ENCODE measurements at places on chromosomes 5 and 9. TPM values are rescaled to one million over a fixed set of nuclear protein-coding genes. Genes with fewer than 3 reads are reported as not detected.

STKLD1 gene
- total RNA-seq: not detected

COL27A1 gene
- total RNA-seq: 25.5 TPM

FCN1 gene
- not detected for total RNA-seq

BTNL8 gene
- total RNA-seq: 5.8 TPM

PTGS1 gene
- 8.1 TPM for total RNA-seq

DNA sequence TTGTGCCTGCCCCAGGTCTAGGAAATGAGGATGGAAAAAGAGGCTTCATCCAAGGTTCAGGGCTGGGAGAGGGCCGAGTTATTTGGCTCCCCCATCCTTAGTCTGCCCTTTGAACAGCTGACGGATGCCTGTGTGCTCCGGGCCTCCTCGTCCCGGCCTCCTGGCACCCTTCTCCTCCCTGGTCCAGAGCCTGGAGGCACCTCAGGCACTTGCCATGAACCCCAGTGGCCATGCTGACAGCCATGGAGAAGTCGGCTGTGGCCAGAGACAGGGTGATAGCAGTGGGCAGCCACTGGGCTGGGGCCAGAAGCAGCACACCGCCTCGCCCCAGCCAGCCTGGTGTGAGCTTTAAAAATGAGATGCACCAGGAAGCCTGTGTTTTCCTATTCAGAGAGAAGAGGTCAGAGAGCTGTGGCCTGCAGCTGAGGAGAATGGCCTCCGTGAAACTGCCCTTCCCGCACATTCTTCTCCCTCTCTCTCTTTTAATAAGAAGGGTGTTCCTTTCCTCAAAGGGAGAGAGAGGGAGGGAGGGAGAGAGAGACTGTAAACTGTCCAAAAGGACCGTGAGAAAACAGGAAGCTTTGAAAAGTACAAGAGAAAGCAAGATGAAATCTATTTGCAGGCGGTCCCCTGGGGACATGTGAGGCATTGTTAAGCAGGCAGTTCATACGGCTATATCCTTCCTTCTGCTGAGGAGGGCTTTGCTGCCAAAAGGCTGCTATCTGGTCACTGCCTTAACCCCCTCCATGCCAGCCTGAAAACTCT is 55.3 kb downstream of the ZNF366 start:
- no peak for DNase-seq

- no peak for DNase-seq
These were observed 47.6 kb upstream of the SHOC1 start for GRCh38 chr9:111842313-111842712.

- peak; percentile 54 for DNase-seq
These were observed 6.1 kb upstream of the ANGPTL2 start for GRCh38 chr9:127128341-127129072.

DNA sequence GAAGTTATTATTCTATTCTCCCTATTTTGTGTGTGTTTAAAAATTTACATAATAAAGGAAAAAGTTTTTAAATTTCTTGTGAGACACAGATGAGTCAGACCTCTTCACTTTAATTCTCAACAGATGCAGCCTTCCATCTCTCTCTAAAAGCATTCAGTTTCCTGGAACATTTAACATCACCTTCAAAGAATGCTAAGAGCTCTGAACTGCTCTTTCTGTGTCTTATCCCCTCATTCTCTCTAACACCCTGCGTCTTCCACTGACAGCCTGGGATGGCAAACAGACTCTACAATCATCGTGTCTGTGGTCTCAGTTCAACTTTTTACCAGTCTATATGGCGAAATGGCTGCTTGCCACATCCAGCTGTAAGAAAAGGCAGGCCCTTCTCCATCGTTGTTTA is 173.0 kb downstream of the HINT1 start:
- DNase-seq: peak; percentile 45

DNA sequence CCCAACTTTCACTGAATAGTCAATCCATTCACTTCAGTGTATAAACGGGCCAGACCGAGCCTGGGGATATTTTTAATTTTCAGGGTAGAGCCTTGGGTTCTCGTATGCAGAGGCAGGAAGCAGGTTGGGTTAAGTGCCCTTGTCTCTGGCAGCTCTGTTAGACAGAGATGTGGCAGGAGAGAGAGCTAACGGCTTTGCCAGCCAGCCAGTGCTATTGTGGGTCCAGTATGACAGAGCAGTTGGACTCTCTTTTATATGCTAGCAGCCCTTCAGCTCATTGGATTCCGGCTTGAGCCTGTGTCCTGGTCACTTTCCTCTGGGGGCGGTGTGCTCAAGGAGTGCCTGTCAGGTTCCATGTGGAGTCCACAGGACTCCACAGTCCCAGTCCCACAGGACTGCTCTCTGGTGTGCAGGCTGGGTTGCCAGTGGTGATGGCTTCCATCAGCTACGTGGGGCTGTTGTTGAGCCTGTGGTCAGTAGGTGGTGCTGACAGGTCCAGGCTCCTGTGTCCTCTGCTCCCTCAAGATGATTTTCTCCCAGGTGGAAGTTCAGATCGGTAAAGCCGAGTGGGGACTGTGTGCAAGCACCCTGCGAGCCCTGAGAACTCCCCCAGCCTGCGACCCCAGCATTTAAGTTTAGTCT is 14.3 kb downstream of the CLTA start:
- peak; percentile 30 for DNase-seq

- DNase-seq: no peak
These were observed 79.0 kb downstream of the GLDC start for GRCh38 chr9:6566409-6567139.

- DNase-seq: peak; percentile 49
These were observed 340.2 kb downstream of the ARRDC3 start for GRCh38 chr5:91042936-91043255.

GRCh38 chr5:144131261-144131660 is 39.2 kb downstream of the YIPF5 start:
- DNase-seq: no peak

DNA sequence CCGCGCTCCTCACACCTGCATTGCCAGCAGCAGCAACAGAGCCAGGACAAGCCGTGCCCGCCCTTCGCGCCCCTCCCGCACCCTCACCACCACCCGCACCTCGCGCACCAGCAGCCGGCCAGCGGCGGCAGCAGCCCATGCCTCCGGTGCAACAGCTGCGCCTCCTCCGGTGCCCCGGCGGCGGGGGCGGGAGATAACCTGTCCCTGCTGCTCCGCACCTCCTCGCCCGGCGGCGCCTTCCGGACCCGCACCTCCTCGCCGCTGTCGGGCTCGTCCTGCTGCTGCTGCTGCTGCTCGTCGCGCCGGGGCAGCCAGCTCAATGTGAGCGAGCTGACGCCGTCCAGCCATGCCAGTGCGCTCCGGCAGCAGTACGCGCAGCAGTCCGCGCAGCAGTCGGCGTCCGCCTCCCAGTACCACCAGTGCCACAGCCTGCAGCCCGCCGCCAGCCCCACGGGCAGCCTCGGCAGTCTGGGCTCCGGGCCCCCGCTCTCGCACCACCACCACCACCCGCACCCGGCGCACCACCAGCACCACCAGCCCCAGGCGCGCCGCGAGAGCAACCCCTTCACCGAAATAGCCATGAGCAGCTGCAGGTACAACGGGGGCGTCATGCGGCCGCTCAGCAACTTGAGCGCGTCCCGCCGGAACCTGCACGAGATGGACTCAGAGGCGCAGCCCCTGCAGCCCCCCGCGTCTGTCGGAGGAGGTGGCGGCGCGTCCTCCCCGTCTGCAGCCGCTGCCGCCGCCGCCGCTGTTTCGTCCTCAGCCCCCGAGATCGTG is 517 bp downstream of the KCNN2 start:
- no peak for DNase-seq

GRCh38 chr9:88852794-88853193 is 138.5 kb upstream of the S1PR3 start:
- DNase-seq: no peak

GRCh38 chr5:61405511-61406295 is 73.6 kb downstream of the ZSWIM6 start:
- DNase-seq: no peak

- no peak for DNase-seq
These were observed 75.3 kb upstream of the BARHL1 start for GRCh38 chr9:132506977-132507669.

DNA sequence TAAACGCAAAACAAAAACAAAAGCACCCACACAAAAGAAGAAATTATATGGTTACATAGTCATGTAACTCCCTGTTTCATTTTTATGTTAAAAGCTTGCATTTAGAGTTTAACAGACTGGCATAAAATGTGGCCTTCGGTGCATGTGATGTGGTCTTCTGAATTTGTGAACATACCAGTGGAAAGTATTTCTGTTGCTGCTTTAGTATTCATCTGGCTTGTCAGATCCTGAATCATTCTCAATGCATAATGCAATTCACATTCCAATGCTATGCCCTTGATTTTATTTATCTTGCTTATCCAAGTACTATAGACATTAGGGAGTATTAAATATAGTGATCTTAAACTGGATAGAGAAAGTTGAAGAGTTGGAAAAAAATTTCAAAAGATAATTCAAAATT is 740.2 kb upstream of the ZNF608 start:
- no peak for DNase-seq

DNA sequence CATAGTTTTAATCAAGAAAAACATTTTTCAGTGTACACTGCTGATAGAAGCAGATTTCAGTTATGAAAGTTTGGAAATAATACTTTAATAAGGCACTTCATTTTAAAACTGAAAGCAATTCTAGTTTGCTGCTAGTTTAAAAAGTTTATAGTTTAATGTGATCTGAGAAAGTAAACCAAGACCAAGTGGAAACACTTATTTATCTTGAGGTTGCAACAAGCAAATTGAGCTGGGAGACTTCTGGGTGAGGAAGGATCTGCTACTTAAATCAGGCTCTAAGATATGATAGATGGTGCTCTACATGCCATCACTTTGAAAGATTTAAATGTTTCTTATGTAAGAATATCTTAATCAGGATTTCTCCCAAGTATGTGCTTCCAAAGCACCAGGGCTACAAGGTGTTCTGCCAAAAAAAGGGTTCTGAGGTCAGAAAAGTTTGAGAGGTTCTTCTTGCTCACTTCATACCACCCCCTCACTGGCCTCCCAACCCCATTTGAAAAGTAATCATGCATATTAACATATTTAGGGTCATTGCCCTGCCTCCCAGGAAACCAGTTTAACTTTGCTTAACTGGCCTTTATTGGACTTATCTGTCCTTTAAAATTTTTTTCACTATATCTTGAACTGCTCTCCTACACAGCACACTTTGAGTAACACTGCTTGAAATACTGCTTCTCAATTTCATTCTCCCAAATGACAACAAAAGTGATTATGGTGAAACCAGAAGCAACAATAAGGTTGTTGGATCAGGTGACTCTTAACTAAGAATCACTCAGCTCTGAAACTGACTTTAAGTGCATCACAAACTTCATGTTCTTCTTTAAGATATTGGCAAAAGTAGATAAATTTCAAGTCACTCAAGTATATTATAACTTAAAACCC is 15.5 kb downstream of the SLC44A1 start:
- no peak for DNase-seq

DNA sequence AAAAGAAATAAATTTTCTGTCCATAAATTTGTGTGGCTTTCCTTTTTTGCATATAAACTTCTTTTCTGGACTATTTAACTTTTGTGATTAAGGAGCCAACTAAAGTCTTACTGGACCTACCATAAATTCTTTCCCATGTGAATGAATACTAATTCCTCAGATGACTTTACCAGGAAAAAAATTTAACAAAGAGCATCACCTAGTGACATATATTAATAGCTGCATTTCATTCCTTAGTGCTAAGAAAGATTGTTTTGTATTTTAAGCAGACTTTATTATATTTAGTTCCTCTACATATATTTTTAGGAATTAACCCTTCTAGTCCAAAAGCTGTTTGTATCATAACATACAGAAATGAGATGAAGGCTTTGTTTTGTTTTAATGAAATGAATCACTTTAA is 64.4 kb downstream of the C9orf85 start:
- DNase-seq: no peak

DNA sequence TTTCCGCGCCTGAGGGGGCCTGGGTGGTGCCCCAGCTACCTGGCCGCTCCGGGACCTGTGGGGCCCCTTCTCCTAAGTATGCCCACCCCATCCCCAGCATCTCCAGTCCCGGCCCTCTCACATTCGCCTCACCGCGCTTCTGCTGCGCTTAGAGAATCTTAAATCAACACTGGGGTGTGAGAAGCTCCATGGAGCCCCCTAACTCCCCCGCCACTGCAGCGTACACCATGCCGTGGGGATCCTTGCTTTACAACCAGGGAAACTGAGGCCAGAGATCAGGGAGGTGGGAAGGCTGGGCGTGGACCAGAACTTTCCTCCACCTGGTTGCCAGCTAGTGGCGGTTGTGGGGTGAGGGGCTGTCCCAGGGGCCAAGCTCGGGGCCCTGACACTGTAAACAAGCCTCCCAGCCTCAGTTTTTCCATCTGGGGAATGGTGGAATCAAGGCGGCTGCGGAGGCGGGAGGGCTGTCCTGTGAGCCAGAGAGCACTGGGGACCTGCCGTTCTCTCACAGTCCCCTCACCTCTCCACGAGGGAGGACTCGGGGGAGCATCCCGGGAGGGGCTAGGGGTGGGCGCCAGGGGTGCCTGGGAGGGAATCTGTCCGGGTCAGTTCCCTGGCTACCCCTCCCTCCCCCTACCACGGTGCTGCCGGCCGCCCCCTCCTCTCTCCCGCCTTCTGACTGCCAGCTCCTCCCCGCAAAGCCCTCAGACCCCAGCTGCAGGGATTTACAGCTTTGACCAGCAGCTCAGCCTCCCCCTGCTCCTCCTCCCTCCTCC is 161.2 kb downstream of the C9orf50 start:
- DNase-seq: no peak

DNA sequence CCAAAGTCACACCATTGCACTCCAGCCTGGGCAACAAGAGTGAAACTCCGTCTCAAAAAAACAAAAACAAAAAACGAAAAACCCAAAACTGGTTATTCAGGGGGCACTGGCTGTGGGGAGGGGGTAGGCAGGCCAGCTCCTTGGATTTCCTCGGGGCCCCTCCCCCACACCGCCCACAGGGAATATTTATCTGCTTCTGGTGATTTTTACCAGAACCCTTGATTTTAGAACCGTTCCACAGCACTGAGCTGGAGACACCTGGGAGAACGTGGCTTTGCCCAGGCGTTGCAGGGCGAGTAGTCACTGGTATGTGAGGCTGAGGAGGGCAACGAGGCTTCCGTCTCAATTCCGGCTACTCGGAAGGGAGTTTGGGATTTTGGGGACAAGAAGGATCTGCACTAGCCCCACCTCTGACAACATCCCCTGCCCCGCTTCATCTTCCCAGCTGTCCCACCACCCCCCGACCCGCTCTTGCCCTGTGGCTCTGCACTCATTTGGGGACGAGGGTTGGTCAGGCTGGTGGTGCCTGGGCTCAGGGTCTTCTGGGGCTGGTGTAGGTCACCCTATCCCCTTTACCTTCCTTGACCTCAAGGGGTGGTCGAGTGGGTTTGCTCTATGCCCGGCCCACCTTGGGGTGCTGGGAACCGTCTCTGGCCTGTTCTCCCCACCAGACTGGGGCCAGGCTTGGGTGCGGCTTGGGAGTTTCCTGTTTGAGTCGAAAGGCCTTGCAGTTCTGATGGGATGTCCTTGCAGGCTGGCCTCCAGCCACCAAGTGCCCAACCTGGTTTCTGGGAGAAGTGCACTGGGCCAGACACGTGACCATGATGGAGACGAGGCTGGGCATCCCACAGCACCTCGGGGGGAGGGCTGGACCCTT is 3.5 kb downstream of the AHRR start:
- no peak for DNase-seq
